Stimulated activated CD4-positive, alpha-beta T cell treated with anti-CD3 and anti-CD28 coated beads, Interleukin-12 subunit alpha, Interleukin-12 subunit beta, amount 100 ng/mL, for 24 hours (primary cell): ENCODE measurements at places on chromosomes 5 and 9.
A peak's percentile ranks its signal among the peaks of the same experiment; 100 is the strongest.

DNA sequence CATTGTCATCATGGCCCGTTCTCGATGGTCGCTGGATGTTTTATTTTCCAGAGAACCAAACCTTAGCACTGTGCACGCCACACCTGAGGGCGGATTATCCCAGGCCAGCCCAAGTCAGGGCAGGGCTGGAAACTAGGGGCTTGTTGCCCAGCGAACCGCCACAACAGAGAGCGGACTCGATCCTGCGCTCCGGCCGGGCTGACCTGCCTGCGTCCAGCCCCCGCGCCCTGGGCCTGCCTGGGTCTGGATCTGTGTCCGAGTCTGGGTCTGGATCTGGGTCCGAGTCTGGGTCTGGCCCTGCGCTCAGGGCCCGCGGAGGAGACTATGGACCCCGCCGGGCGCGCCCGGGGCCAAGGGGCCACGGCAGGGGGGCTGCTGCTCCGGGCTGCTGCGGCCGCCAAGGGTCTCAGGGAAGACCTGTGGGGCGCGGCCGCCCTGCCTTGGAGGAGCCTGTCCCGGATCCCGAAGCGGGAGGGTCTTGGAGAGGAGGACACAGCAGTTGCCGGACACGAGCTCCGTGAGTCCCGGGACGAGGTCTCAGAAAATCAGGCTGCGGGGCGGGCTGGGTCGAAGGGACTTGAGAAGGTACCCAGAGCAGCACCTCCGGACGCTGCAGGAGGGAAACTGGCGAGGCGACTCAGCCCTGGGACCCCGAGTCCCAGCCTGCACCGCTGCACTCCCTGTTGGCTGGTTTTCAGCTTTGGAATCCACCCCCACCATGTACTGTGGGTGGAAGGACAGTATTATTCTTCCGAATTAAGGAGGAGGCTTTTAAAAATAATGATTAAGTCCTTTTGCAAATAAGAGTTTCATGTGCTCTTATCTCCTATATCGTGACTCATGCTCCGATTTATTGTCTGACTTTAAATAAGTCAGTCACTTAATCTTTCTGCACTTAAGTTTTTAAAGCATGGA is at the start of gene ANKDD1B:
Gene ANKDD1B (plus strand): TSS at position 143 of the 915 bp plus-strand sequence. CDS start 182 bp downstream, at position 325.
- DNase-seq, result no peak

- no peak for DNase-seq
Measured at GRCh38 chr9:38619556-38620447, 594 bp downstream of the ANKRD18A start.

DNA sequence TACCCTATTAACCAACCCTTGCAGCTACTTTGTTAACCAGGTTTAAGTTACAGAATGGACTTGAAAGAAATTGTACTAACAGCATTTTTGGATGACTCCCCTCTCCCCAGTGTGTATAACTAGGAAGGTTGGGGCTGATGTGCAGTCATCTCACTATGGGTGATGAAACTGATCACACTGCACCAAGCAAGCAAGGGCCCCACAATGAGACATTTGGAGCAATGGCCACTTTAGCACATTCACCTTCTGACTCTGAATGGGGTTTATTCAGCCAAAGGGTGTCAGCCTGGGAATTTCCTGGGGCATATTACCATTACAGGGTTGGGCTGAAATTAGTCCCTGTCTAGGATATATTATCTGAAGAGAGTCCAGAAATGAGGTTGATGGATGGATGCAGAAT is 18.7 kb upstream of the CYFIP2 start:
- DNase-seq, result no peak

DNA sequence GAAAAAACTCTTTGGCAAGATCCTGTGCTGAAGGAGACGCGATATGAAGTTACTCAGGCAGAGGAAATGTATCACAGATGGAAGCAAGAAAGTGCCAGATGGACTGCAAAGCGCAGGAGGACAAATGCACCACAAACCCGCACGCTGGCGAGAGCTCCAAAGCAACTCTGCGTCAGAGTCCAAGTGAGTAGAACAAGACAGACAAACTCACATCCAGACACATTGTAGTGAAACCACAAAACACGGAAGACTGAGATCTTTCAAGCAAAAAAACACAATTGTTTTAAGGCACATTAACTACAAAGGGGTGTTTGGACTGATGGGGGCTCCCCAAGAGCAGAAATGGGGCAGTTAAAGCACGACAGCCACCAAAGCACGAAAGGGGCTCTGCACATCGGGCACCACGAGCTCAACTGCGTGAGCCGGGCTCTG is 39.2 kb upstream of the NKD2 start:
- no peak for DNase-seq

GRCh38 chr9:25212361-25212760 is 465.9 kb downstream of the TUSC1 start:
- no peak for DNase-seq

GRCh38 chr5:88298425-88298824 is 29.8 kb upstream of the TMEM161B start:
- no peak for DNase-seq

- no peak for DNase-seq
Measured at GRCh38 chr9:69675563-69675962, 3.4 kb upstream of the APBA1 start.

DNA sequence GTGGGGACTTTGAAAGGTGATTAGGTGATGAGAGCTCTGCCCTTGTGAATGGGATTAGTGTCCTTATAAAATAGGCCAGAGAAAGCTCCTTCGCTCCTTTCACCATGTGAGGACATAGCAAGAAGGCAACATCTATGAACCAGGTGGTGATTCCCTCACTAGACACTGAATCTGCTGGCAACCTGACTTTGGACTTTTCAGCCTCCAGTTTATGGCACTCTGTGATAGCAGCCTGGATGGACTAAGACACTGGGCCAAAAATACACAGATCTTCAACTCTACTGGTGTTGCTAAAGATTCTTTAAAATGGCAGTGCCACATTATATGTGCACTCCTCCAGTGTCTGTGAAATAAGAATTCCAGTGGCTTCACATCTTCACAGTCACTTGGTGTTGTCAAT is 41.2 kb upstream of the COL15A1 start:
- DNase-seq, result no peak

DNA sequence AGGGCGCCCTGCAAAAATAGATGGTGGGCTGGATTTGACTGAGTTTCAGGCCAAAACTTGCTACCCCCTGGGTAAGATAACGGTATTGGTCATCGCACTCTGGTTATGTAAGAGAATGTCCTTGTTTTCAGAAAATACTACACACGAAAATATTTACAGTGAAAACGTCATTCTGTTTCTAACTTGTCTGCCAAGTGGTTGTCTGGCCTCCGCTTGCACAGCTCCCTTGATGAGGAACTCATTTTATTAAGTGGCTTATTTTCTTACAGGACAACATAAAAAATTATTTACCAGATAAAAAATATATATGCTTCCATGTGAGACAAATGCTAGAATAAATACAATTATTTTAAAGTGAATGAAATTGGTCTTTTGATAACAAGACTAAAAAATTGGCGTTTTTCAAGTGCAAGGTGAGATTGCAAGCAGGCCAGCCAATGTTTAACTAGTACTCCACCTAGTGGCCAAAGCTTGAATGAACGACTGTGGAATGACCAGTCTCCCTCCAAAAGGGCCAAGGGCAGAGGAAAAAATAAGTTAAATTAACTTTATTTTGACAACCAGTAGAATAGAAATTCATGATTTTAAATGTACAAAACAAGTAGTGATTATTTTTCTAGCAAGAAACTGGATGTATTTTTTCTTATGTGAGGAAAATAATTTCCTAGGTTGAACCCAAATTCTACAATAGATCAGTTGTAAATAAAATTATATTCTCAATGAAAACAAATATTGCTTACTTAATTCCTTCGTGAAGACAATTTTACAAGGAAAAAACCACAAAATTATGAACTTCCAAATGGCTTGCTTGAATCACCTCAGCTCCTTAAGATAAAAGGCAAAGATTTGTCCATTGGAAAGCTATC is 93.2 kb downstream of the ZFAND5 start:
- peak; percentile 28 for DNase-seq

DNA sequence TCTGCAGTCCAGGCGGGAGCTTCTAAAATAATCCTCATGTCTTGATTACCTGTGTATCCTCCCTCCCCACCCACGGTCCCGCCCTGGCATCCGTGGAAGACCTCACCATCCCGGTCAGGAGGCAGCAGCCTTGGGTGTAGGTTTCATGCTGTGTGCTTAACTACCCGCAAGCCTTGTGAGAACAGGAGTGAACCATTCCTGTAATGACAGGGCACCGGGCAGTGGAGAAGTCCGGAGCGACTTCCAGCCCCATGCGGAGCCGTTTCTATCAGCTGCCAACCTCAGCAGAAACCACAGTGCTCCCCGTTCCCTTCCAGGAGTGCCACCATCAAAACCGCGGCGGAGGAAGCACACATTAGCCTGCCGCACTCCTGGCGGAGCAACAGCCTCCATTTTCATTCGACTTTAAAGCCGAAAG is 123.5 kb upstream of the LMX1B start:
- no peak for DNase-seq

DNA sequence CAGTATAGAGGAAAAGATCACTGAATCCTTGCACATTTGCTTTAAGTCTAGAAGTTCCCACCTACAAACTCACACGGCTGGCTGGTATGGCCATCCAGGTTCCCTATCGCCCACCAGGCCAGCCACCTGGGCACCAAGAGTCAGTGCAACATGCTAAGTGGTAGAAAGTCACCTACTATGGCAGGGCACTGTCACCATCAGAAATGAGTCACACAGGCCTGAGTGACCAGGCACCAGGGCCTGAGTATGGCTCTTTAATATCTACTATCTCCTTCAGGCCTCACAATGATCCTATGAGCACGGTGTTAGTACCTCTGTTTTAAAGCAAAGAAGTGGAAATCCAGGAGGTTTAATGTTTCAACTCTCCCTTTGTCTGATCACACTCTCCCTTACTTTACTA is 156.2 kb downstream of the CDK5RAP2 start:
- DNase-seq, result no peak

DNA sequence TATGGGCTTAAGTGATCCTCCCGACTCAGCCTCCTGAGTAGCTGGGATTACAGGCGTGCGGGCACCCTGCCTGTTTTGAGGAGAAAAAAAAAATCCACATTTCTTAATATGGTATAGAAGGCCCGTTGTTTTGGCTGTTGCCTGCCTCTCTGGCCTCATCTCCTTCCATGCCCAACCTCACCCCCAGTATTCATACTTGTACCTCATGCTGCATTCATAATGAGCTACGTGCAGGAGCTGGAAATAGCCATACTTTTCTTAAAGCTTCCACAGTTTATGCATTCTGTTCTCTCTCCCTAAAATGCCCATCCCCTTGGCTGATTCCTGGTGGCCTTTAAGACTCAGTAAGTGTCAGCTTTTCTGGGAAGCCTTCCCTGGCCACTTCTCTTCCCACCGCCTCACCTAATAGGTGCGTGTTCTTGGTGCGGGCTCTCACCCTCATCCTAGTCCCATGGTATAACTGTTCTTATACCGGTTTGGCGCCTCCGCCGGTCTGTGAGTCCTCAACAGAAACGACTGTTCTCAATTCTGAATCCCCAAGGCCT is 2.1 kb upstream of the TPM2 start:
- DNase-seq, result no peak

DNA sequence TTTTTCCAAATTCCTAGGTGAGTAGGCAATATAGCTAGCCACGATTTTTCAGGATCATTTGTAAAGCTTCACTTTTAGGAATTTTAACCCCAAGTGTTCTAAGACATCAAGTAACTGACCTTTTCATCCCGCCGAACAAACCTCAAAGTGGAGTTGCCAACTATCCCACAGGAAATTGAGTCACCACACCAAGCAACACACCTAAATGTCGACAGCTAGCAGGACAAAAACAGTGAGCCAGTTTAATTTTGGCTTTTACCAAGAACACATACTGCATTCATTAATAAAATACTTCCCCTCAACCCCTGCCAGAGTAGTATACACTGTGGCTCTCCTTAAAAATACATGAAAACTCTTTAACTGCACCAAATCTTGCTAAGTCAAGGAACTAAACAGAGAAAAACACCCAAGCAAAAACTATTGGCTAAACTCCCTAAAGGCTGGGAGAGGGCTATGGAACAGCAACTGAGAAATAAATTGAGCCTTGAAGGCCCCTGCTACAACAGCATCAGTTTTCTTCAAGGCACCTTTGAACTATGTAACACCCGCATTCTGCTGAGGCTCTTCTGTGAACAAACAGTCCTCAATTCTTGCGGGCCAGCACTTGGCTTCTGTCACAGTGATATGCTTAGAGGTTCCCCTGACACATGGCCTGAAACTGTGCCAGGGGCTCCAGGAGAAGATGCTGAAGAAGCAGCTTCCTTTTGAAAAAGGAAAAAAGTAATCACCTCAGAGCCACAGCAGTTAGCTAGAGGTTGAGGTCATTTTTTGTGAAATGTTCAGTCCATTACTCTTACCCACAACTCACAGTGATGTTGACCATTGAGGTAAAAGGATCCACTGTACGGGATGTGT is 459.6 kb downstream of the RAB3C start:
- DNase-seq, result no peak

GRCh38 chr5:43582082-43583005 is 20.6 kb upstream of the NNT start:
- DNase-seq, result no peak

DNA sequence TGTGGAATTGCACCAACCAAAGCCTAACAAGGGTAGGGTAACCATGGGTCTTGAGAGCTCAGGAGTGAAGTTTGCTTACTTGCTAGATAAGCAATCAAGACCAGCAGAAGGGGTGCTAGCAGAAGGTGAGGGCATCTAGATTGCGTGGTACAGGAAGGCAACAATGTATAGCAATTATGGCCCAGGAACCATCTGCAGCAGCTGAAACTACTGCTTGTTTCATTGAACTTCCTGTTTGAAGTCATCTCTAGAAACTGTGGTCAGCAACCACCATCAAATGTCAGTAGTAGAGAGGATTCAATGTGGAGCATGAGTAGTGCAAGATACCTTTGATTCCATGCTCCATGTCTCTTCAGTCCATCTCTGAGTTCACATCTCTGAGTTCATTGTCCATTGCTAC is 462.1 kb upstream of the GRAMD2B start:
- DNase-seq, result no peak

DNA sequence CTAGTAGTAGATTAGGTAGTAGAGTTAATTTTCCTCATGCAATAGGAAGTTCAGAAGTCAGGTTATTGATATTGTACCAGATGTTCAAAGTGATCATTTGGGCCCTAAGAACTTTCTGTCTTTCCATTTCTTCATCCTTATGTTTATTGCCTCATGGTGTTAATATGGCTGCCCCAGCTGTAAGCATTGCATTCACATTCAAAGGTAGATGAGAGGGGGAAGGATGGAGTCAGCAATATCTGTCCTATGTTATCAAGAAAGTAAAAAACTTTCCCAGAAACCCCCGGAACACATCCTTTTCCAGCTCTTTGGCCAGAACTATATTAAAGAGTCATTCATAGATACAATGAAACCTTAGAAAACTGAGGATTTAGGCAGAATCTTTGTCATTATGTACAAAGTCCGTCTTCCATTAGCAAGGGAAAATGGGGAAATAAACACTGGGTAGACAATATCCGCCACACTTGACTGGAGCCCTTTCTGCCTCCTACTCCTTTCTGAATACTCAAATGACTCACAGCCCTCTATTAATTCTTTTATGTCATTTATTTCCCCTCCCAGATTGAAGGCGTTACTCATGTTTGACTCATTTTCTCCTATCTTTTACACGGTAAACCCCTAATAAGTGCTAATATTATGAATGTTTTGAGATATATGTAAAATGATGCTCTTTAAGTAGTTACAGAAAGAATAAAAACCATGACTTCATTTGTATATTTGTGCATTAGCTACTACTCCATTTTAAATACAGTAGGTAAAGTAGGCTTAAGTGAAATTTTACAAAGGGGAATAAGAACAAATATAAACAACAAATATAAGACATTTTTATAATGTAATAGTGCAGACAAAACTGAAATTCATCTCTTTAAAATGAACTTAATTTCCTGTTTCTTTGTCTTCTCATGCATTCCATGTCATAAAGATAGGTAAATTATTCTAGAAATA is 127.6 kb downstream of the SLF1 start:
- DNase-seq, result no peak

GRCh38 chr5:39816866-39817265 is 392.1 kb upstream of the DAB2 start:
- DNase-seq, result no peak
